ENCODE measurements at places on chromosomes 13 and 19.

DNA sequence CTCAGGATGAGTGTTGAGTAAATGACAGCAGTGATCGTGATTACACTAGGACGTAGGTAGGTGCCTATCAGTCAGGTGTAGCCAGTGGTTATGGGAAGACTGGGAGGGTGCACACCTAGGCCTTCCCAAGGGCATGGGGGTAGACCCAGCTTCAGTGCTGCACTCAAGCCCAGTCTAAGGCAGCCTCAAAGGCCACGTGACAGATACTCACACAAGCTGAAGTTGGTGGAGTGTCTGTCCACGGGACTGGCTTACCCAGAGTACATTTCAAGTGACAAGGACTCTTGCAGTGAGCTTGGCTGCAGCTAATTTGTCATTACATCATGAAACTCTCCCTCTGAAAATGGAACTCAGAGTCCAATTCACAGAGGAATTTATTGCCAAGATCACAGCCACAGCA lies 118.3 kb downstream of the SHISA2 start:
- no peak for DNase-seq

DNA sequence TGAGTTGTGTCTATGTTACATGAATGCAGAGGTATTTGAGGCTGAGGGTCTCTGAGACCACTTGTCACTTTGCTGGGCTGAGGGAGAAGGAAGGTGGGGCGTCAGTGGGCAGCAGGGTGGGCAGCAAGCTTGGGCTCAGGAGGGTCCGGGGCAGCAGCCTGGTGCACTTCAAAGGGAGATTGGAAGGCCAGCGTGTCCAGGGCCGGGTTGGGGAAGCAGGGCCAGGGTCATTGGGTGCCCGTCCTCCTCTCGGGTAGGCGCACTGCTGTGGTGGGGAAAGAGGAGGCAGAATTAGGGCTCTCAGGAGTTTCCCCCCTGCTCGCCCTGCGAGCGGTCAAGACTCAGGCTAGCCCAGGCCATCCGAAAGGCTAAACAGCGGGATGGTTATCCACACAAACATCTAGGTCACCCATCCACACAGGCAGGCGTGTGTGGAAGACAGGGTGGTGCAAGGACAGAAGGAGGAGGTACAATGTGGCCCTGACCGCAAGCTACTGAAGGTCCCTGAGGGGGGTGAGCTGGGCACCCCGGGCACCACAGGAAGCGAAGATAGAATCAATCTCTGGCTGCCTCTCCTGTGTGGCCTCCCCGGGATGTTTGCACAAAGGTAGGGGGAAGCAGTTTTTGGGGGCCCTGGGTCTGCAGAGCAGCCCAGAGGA lies 37.7 kb downstream of the MYO9B start:
- DNase-seq: no peak

- DNase-seq: no peak
These were observed 17.7 kb upstream of the SLC35E1 start for GRCh38 chr19:16589917-16590316.

- DNase-seq: no peak
These were observed 559.8 kb downstream of the IRS2 start for GRCh38 chr13:109226631-109227030.

- DNase-seq: no peak
These were observed 286.1 kb downstream of the IRS2 start for GRCh38 chr13:109500146-109500773.

GRCh38 chr13:100540621-100541020 lies 48.0 kb downstream of the GGACT start:
- DNase-seq: no peak

- no peak for DNase-seq
These were observed 22.5 kb downstream of the ZIC5 start for GRCh38 chr13:99948907-99949678.
